ENCODE measurements at places on chromosomes 7 and 10.

DNA sequence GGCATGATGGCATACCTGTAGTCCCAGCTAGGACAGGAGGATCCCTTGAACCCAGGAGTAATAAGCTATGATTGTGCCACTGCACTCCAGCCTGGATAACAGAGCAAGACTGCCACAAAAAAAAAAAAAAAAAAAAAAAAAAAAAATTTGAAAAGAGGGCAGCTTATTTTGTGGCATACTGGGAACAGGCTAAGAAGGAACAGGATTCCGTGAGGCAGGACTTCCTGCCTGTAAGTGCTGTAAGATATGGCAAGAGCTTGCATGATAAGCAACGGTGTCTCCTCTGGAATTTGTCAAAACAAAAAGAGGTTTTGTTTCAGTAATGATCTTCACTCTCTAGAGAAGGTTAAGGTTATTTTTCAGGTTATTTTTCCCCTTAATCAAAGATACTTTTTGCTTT lies 101.1 kb downstream of the ABCC2 start:
- no peak for DNase-seq

DNA sequence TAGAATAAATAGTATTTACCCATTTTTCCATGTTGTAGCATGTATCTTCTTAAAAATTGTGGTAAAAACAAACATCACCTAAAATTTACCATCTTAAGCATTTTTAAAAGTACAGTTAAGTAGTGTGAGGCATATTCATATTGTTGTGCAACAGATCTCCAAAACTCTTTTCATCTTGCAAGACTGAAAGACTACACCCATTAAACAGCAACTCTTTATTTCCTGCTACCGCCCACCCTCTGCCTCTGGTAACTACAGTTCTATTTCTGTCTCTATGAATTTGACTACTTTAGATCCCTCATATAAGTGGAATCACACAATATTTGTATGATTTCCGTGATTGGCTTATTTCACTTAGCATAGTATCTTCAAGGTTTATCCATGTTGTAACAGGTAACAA lies 40.0 kb upstream of the AGBL3 start:
- peak; percentile 14 for DNase-seq

DNA sequence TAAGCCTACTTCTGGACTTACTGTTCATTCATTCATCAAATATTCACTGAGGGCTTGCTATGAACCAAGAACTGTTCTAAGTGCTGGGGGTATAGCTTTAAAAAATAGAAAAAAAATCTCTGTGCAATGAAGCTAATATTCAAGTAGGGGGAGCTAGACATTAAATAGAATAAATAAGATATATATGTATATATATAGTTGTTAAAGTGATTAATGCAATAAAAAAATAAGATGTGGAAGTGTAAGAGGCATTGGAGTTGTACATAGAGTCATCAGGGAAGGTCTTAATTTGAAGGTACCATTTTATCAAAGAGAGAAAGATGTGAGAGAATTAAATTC lies 181.2 kb upstream of the AGR3 start:
- no peak for DNase-seq

- DNase-seq: no peak
Measured at GRCh38 chr7:21915140-21915539, 30.6 kb downstream of the CDCA7L start.

DNA sequence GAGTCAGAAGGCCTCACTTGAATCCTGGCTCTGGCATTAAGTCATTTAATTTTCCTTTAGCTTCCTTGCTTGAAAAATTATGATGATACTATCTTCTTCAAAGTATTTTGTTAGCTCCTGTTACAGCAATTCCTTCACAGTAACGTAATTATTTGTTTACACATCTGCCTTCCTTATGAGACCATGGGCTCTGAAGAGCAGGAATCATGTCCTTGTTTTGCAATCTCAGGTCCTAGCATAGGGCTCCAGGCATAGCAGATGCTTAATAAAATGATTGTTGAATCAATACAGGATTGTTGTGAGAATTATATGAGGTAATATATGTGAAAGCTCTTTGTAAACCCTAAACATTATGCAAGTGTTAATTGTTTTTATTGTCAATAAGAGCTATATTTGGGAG lies 25.5 kb downstream of the KLHDC10 start:
- DNase-seq: no peak

DNA sequence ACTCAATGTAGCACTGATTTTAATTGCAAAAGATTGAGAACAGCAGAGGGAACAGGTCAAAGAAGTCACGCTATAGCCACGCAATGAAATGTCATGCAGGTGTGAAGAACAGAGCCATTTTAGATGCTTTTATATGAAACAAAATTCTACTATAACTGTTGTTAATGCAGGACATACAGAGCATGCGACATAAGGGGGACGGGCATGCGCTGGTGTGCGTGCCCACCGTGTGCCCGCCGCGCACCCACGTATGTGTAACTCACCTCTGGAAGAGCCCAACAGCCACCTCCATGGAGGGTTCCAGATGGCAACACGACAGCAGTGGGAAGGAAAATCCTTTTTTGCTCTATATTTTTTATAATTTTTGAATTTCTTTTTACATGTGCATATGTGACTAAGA lies 410.0 kb upstream of the RNF32 start:
- no peak for DNase-seq

- DNase-seq: no peak
Measured at GRCh38 chr7:104584620-104585019, 256.2 kb downstream of the LHFPL3 start.

GRCh38 chr7:97844036-97844435 lies 28.2 kb downstream of the ASNS start:
- DNase-seq: no peak

- DNase-seq: no peak
Measured at GRCh38 chr7:70655694-70656093, 476.2 kb upstream of the GALNT17 start.

DNA sequence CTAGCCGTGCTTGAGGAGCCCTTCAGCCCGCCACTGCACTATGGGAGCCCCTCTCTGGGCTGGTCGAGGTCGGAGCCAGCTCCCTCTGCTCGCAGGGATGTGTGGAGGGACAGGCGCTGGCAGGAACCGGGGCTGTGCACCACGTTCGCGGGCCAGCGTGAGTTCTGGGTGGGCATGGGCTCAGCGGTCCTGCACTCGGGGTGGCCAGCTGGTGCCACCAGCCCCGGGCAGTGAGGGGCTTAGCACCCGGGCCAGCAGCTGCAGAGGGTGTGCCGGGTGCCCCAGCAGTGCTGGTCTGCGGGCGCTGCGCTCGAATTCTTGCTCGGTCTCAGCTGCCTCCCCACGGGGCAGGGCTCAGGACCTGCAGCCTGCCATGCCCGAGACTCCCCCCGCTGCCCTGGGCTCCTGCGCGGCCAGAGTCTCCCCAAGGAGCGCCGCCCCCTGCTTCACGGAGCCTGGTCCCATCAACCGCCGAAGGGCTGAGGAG lies 90.8 kb upstream of the NRG3 start:
- DNase-seq: no peak

DNA sequence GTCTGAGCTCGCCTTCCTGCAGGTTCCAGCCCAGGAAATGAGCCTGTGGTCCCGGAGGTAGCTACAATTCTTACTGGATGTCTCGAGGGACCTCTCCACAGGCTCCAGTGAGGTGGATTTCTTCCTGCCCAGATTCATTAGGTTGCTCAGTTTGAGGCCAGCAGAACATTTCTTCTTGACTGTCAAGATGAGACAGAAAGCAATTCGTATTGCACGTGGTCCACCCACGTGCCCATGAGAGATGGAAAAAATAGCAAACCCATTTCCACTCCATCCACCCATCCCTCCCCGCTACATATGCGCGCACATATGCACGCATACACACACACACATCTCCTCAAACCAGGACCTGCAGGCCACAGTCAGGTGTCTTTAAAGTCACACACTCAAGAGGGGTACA lies 68.7 kb downstream of the VWA2 start:
- peak; percentile 12 for DNase-seq

Data from activated CD4-positive, alpha-beta T cell treated with anti-CD3 and anti-CD28 coated beads for 48 hours (primary cell).